Activated naive CD4-positive, alpha-beta T cell treated with anti-CD3 and anti-CD28 coated beads for 36 hours (primary cell): ENCODE measurements at places on chromosomes 11 and 22.

DNA sequence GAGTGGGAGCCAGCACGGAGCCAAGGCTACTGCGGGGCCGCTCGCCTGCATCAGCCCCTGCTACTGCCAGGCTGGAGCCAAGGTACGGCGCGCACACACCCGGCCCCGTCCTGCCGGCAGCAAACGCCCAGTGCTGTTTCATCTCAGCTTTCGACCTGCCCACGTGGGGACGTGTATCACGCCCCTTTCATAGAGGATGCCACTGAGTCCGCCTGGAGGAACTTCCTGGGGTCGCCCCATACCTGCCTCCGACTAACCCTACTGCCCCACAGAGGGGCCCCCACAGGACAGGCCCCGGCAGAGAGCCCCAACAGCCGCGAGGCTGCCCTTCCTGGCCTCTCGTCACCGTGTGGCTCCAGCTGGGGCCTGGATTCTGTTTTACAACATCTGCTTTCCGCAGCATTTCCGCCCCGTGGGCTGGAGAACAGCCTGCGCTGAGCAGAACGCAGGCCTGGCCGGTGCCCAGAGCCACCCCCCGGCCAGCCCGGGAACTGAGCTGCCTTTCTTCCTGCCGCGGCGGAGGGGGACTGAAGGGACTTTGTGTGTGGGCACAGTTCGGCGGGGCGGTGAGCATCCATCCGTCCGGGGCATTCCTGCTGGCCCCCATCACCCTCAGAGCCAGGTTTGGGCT, 22.9 kb upstream of the ARHGAP8 start:
- peak; percentile 12 for DNase-seq

GRCh38 chr11:28463826-28464225, 355.6 kb downstream of the METTL15 start:
- DNase-seq: no peak

DNA sequence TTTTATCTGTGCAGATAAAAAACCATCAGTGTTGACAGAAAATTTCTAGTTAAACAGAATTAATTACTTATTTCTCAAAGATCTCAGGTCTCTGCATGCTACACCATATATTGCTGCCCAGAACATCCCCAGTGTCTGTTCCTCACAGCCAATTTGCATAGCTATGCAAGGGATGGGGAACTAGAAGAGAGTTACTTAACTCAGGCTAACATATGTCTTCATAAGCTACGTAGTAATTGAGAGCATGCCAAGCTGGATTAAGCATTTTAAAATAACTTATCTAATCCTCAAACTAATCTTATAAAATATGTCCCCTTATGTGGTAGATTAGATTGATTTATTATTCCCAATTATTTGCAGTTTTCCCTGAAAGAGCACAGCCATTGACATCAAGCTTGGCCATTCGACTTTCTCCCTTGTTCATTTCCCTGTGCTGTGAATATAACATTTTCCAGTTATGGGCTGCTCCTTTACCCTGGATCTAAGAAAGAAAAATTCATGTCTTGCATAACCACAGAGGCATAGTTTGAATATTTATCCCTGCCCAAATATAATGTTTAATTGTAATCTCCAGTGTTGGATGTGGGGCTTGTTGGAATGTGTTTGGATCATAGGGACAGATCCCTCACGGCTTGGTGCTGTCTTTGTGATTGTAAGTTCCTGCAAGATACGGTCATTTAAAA, 69.1 kb downstream of the C11orf87 start:
- no peak for DNase-seq

- DNase-seq: no peak
Observed at GRCh38 chr11:8384199-8384821, 120.6 kb upstream of the LMO1 start.

- no peak for DNase-seq
Observed at GRCh38 chr11:84390441-84391078, 1104.4 kb upstream of the CCDC90B start.

DNA sequence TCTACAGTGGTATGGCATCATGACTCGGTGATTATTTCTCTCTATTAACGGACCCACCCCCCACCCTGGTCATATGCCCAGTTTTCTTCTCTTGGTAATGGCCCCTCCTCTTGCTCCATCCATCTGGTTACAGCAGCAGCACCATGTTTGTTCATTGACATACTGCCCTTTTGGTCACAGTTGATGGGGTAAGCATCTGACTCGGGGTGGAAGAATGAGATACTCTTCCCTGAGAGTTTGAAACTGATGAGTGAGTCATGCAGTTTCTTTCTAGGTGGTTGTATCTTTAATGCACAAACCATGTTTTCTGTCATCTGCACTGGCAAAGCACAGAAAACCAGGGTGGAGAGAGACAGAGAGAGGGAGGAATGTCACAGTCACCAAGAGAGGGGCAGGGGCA, 126.0 kb downstream of the SYN3 start:
- peak; percentile 11 for DNase-seq

GRCh38 chr11:70176940-70177689, 26.0 kb upstream of the FADD start:
- peak; percentile 61 for DNase-seq

- DNase-seq: no peak
Observed at GRCh38 chr11:25377466-25377865, 880.6 kb downstream of the LUZP2 start.

DNA sequence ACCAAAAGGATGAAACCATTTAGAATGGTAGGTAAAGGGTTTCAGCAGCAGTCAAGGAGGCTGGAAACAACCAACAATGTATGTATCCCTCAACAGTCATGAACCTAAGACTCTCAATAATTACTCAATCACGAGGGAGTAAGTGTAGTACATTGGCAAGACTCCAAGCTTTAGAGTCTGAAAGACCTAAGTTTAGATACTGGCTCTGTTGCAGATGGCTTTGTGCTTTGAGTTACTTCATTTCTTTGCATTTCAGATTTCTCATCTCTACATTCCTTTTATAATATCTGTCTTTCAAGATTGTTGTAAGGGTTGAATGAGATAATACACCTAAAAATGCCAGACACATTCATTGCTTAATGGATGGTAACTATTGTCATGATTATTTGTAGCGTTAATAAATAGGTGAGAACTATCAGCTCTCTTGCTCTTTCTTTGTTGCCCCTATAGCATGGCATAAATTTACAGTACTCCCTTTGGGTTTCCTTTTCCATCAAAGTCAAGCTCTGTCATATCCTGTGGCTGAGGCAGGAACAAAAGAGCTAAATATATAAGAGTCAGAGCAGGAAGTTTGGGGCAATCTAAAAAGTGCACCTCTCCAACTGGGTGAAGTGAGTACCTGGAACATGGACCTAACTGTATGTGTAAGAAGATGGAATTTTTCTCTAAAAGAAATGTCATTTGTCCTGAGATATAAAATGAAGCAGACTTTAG, 228.2 kb upstream of the ZC3H12C start:
- no peak for DNase-seq

DNA sequence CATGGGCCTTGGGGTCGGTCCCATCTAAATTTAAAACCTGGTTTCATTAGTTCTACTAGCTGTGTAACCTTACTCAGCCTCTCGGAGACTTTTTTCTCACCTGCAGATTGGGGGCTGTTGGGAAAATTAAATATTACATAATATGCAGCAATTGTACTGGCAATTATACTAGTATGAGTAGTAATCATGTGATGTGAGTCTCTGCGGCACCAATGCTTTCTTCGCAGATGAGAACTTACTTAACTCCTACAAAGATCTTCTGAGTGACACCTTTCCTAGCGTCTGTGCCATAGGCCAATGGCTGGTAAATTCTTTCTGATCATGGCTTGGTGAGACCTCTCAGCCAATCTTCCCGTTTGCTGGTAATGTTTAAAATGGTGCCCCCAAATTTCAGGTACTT, 391.3 kb downstream of the NXPE2 start:
- DNase-seq: no peak

- no peak for DNase-seq
Observed at GRCh38 chr11:20658135-20658534, 11.3 kb upstream of the NELL1 start.

GRCh38 chr22:49576241-49577141, 251.2 kb downstream of the BRD1 start:
- DNase-seq: no peak

DNA sequence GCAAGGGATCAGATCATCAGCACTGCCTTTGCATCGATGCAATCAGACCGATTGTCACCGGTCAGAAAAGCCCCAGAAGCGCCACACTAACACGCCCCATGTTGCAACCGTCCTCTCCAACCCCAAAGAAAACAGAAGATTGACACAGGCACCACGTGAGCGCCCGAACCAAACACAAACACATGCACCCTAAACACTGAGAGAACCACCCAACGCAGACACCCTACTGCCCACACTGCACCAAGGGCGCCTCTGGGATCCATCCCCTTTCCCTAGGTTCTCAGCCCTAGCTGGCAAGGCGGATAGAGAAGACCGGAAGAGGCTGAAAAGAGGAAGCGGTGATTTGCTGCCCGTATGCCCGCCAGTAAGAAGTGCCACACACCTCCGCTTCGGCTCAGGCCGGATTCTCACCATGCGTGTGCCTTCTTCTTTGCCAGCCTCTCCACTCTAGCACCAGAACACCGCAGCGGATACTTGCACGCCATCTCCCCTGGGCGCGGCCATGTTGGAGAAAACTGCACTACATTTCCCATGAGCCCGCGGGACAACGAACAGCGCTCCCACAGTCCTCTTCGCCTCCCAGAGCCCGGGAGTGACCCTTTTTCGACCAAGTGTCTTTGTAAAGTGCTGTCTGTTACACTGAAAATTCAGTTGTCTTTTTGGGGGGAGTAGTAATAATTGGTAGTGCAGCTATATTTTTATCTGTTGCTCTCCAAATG, at the start of gene ALKBH8:
TSS of gene ALKBH8 (minus strand) at position 517 of the 719 bp plus-strand sequence. CDS start 4,842 bp downstream, outside the sequence.
- DNase-seq: peak; percentile 89

GRCh38 chr11:1224491-1225385, 1.9 kb downstream of the MUC5B start:
- no peak for DNase-seq

DNA sequence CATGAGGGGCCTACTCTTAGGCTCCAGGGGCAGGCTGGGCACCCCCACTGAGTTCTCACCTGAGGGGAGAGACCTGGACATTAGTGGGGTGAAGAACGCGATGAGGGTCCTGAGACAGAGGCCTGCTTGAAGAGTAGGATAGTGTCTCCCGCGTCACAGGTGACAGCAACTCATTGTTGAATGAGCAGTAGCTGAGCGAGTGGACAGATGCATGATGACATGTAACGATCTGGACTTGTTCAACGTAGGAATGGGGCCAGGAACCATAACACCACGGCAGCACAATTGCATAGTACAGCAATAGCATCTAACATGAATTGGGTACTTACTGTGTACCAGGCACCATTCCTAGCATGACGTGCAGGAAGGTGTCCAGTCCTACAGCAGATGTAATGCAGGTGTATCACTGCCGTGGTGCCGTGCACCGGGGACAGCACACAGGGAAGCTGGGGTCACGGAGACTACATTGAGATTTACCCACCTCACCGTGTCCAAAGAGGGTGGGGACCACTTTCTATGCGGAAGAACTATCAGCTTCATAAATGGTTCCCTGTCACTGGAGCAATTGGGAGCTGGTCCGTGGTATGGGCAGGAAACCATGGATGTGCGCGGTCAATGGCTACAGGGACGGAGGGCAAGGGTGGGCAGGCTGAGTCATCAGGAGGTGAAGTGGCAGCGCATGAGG, 1019.1 kb downstream of the TBC1D22A start:
- DNase-seq: no peak

DNA sequence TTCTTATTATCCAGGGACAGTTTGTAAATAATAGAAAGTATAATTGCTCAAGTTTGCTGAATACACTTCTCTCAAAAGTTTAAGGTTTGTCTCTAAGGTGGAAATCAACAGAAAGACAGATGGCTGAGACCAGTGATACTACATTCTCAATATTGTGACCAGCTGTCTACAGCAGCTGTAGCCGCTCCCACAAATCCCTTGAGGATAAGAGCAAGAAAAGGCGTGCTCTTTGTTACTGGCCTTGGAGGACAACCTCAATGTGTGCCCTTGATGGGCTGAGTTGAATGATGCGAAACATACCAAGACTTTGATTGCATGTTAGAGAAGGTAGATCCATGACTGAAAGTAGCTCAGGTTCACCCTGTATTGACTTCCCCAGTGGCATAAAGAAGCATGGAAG, 6.1 kb downstream of the OR6M1 start:
- DNase-seq: no peak

GRCh38 chr22:19565382-19566278, 41.4 kb upstream of the CLDN5 start:
- no peak for DNase-seq

GRCh38 chr11:122440811-122441665, 214.5 kb upstream of the UBASH3B start:
- DNase-seq: no peak

GRCh38 chr11:15621565-15621964, 506.8 kb downstream of the INSC start:
- DNase-seq: no peak

DNA sequence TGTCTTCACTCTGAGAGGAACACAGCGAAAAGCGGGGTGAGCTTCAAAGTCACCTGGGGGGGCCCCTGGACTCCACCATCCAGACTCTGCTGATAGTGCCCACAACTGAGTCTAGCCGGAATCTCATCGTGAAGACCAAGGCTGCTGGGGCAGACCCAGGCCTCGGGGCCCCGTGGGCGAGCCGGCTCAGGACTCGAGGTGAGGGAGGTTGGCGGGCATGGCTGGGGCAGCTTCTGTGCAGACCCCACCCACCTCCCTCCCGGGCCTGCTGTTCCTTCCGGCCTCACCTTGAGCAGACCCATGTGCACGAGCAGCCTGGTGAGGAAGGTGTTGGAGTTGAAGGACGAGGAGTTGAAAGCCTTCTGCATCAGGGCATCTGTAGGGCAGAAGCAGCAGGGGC, 8.7 kb upstream of the CHADL start:
- DNase-seq: no peak

- DNase-seq: no peak
Observed at GRCh38 chr22:35617137-35617755, at the start of gene MB. Gene MB, minus strand, starts transcription at chr22:35617329. Its CDS starts 72 bp downstream, at chr22:35617257.

- no peak for DNase-seq
Observed at GRCh38 chr11:16917941-16918340, 96.3 kb downstream of the PLEKHA7 start.

DNA sequence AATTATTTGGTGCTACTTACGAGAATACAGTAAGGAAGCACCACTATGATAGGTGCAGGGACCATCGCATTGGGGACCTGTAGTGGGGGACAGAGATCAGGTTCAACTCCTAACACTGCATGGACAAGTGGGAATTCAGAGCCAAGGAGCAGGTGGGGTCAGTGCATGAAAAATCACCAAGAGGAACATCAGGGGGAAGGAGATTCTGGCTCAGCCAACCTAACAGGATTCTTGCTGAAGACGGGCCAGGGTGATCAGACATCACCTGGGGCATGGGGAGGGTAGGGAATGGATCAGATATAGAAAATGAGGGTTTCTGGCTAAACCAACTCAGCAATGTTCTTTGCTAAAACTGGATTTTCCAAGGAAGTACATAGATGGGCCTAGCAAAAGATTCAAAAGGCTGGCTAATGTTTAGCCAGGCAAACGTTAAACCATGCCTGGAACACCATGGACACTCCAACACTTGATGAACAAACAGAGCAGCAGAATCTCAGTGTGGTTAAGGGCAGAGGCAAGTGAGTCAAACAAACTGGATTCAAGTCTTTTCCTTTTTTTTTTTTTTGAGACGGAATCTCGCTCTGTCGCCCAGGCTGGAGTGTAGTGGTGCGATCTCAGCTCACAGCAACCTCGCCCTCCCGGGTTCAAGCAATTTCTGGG, 70.0 kb downstream of the MICAL3 start:
- DNase-seq: no peak
